BE2C (cell line): ENCODE measurements at places on chromosomes 7 and 10.

DNA sequence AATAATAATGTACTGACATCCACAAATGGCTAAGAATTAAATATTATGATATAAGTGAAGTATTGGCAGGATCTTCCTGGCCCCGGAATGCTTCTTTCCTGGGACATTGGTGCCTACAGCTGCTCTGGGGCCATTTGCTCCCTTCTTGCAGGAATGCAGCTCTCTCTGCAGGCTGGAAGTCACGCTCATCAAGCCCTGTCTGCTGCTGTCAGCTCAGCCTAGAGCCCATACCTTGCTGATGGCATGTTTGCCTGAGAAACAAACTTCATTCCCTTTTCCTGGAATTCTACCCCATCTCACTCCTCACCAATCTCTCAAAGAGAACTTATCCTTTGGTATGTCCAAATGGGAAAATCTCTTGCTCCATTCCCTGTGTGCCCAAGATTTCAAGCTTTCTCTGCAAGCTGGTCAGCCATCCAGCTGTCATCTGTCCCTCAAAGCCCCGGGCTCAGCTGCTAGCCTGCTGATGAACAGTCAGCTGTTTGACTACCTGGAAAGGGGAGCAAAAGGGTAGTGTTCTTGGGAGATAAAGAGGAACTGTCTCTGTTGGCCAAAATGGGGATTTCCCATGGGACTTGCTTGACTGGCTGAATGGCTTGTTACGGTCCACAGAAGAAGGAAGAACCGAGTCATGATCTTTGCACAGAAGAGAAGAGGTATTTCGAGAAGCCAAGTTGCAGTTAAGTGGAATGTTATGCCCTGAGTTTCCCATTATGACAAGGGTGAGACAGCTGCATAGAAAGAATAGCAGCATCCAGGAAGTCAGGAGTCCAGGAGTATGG lies 12.0 kb upstream of the RASSF4 start:
- DNase-seq = no peak

DNA sequence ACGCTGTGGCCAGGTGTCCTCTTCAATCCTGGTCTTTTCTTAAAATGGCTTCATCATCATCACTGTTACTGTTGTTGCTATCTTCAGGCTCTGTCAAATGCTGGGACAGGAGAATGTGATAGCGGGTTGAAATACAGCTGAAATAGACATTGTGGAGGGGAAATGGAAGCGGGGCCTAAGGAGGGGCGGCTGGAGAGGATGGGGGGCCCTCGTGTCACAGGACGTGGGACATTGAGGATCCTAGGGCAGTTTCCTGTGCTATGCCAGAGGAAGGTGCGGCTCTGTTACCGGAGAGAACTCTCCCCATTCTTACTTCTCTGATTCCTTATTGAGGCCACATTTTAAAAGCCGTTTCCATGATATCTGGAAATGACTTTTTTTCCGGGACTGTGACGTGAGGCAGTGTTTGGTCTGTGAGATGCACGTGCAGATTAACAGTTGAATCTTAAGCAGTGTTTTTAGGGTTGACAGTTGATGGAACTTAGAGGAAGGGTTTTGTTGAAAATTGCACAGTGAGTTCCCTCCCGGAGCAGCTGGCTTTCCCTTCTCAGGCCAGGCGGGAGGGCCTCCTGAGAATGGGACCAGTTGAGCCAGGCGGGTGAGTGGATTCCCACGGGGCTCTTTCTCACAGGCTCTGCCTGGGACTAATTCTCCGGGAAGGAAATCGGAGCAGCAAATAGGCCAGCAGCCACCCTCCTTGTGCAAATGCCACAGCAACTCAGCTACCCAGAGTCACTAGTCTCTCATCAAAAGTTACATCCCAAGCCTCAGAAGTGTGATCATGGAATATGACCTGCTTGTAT lies 125.2 kb downstream of the TACC2 start:
- peak; percentile 27 for DNase-seq

DNA sequence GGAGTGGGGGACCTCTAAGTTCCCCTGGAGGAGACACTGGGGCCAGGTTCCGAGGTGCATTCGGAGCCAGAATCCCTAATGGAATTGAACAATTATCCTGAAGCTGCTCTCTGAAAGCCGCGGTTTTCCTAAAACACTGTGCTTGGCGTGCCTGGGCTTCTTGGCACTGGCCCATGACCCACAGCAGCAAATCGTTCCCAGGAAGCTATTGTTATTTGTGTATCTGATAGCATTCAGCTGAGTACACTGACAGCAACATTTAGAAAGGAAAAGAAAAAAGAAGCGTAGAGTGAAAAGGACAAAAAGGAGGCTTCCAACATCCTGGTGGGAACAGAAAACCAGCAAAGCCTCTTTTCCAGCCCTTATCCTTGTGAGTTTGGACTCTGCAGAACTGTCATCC lies 339.8 kb downstream of the FRMD4A start:
- DNase-seq = no peak

GRCh38 chr7:73353243-73353642 lies 25.3 kb downstream of the FKBP6 start:
- DNase-seq = no peak

DNA sequence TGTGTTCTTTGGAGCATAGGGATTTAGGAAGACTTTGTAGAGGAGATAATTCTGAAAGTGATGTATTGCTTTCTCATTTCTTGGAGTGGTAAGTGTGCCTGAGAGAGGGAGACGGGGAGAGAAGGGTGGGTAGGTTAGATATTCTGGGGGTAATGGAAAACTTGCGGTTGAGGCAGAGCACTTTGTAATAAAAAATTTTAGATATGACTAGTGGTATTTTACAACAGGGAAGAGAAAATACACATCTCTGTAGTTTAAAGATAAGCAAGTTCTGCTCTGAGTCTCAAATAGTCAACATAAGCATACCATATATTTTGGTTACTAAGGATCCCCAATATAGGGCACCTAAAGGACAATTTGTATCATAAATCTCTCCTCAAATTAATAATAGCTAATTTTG lies 6.6 kb downstream of the VPS50 start:
- no peak for DNase-seq

GRCh38 chr7:69847921-69848612 lies 249.8 kb downstream of the AUTS2 start:
- no peak for DNase-seq

- DNase-seq = no peak
Measured at GRCh38 chr10:6621536-6621935, 41.5 kb upstream of the PRKCQ start.
